ENCODE measurements at places on chromosomes 5 and 9.

DNA sequence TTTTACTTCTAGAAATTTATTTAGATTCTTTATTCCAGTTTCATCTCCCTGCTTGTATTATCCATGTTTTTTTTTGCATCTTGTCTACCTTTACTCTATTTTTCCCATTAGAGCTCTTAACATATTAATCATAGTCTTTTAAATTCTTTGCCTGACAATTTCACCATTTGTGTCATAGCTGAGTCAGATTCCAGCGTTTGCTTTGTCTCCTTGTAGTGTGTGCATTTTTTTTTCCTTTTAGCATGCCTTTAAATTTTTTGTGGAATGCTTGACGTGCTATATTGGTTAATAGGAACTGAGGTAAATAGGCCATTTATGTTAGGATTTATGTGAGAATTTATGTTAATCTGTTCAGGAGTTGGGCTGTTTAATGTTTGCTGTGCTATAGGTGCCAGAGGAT lies 41.8 kb upstream of the NFIL3 start:
- no peak overlapping the region for H3K4me3 ChIP-seq
- H3K4me1 ChIP-seq, result no peaks in the 10 kb centered on the region
- DNase-seq, result no peak
- no peak overlapping the region for H3K27ac ChIP-seq

- H3K27me3 ChIP-seq, result no peaks in the 10 kb centered on the region
- no peak overlapping the region for H3K4me3 ChIP-seq
- no peak for DNase-seq
- H3K36me3 ChIP-seq, result no peaks in the 10 kb centered on the region
- H3K27ac ChIP-seq, result no peak overlapping the region
Measured at GRCh38 chr5:168661593-168662485, 82.7 kb upstream of the PANK3 start.

DNA sequence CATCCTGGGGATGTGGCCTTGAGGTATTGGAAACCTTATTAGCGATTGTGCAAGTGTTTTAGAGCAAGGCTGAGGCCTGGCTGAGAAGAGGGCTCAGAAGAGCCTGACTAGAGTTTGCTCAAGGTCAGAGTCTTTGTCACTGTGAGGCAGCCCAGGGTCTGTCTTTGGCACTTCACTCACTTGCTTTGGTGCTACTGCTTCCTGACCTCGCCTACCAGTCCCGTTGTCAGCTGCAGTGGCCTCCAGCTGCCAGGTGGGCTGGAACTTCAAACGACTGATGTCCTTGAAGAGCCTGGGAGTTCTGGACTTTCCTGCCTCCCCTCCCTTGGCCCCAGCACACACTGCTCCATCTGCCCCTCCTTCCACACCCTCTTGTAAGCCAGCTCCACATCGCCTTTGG lies 228.0 kb downstream of the SNX18 start:
- no peak for DNase-seq
- no peaks in the 10 kb centered on the region for H3K36me3 ChIP-seq
- H3K4me1 ChIP-seq, result peaks cover 11% of the 10 kb centered on the region

- H3K27ac ChIP-seq, result no peak overlapping the region
- DNase-seq, result no peak
- peaks cover 32% of the 10 kb centered on the region for H3K27me3 ChIP-seq
- no peaks in the 10 kb centered on the region for H3K4me1 ChIP-seq
- H3K36me3 ChIP-seq, result no peaks in the 10 kb centered on the region
Measured at GRCh38 chr9:3007326-3007725, 163.4 kb upstream of the PUM3 start.

GRCh38 chr5:66982470-66982869 lies 214.1 kb downstream of the CD180 start:
- H3K27me3 ChIP-seq, result peaks cover 74% of the 10 kb centered on the region
- H3K36me3 ChIP-seq, result no peaks in the 10 kb centered on the region
- no peak overlapping the region for H3K4me3 ChIP-seq
- no peaks in the 10 kb centered on the region for H3K4me1 ChIP-seq
- no peak for DNase-seq
- no peak overlapping the region for H3K27ac ChIP-seq

GRCh38 chr9:115291841-115292240 lies 173.9 kb upstream of the TNC start:
- DNase-seq, result no peak
- H3K36me3 ChIP-seq, result no peaks in the 10 kb centered on the region
- H3K4me3 ChIP-seq, result no peak overlapping the region
- H3K27me3 ChIP-seq, result no peaks in the 10 kb centered on the region
- no peaks in the 10 kb centered on the region for H3K4me1 ChIP-seq

GRCh38 chr5:65961633-65962032 lies 35.3 kb downstream of the ERBIN start:
- no peaks in the 10 kb centered on the region for H3K36me3 ChIP-seq
- H3K4me1 ChIP-seq, result peaks cover 4% of the 10 kb centered on the region
- no peak overlapping the region for H3K4me3 ChIP-seq
- no peak overlapping the region for H3K27ac ChIP-seq
- no peaks in the 10 kb centered on the region for H3K27me3 ChIP-seq

GRCh38 chr9:125851979-125852378 lies 104.8 kb downstream of the PBX3 start:
- DNase-seq, result no peak
- H3K4me3 ChIP-seq, result no peak overlapping the region
- H3K27ac ChIP-seq, result no peak overlapping the region
- no peaks in the 10 kb centered on the region for H3K36me3 ChIP-seq

DNA sequence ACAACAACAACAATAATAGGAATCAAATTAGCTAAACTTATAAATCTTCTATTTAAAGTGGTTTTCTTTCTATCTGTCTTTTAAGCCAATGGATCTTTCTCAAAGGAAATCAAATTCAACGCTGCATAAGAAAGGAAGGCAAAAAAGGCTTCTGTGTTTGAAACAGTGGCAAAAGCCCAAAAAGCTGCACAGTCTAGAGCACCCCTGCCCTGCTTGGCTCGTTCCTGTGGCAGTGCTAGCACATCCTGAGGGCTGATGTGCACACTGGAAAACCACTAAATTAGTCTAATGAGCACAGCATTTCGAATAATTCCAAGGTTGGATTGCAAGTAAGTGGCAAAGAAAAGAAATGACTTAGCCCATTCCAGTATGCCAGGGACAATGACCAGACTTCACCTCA lies 80.7 kb downstream of the AP3B1 start:
- no peaks in the 10 kb centered on the region for H3K4me1 ChIP-seq
- no peak overlapping the region for H3K27ac ChIP-seq
- H3K27me3 ChIP-seq, result no peaks in the 10 kb centered on the region
- H3K4me3 ChIP-seq, result no peak overlapping the region
- no peak for DNase-seq

- DNase-seq, result no peak
- no peak overlapping the region for H3K27ac ChIP-seq
- peaks cover 5% of the 10 kb centered on the region for H3K27me3 ChIP-seq
- H3K4me3 ChIP-seq, result no peak overlapping the region
- H3K4me1 ChIP-seq, result no peaks in the 10 kb centered on the region
Measured at GRCh38 chr9:19481121-19481870, 72.5 kb downstream of the ACER2 start.

DNA sequence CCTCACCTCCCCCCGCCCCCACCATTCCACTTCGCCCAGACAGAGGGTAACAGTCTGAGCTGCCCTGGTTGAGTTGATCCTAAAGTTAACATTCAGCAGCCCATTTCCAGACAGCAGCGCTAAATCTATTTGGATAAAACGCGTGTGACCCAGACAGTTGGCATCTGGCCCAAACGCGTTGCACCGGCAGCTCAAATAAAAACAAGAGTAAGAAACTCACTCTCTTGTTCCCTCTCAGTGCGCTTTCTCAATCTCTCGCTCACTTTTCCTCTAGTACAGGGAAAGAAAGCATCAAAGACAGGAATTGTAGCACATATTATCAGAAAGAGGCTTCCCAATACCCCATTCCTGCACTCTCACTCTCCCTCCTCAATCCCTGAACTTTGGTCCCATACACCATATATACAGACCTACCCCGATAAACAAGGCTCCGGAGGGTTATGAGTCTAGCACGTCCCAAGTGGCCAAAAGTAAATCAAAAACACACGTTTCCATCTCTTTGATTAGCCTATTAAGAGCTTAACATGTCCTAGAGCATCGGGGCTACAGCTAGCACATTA lies 1.3 kb downstream of the ADAMTS6 start:
- DNase-seq, result no peak
- H3K27ac ChIP-seq, result no peak overlapping the region
- H3K4me1 ChIP-seq, result peaks cover 21% of the 10 kb centered on the region
- no peaks in the 10 kb centered on the region for H3K27me3 ChIP-seq
- no peak overlapping the region for H3K4me3 ChIP-seq
- H3K36me3 ChIP-seq, result no peaks in the 10 kb centered on the region

GRCh38 chr5:116738615-116739261 lies 164.1 kb upstream of the SEMA6A start:
- H3K36me3 ChIP-seq, result no peaks in the 10 kb centered on the region
- no peaks in the 10 kb centered on the region for H3K4me1 ChIP-seq
- H3K27ac ChIP-seq, result no peak overlapping the region
- H3K27me3 ChIP-seq, result no peaks in the 10 kb centered on the region
- no peak for DNase-seq

DNA sequence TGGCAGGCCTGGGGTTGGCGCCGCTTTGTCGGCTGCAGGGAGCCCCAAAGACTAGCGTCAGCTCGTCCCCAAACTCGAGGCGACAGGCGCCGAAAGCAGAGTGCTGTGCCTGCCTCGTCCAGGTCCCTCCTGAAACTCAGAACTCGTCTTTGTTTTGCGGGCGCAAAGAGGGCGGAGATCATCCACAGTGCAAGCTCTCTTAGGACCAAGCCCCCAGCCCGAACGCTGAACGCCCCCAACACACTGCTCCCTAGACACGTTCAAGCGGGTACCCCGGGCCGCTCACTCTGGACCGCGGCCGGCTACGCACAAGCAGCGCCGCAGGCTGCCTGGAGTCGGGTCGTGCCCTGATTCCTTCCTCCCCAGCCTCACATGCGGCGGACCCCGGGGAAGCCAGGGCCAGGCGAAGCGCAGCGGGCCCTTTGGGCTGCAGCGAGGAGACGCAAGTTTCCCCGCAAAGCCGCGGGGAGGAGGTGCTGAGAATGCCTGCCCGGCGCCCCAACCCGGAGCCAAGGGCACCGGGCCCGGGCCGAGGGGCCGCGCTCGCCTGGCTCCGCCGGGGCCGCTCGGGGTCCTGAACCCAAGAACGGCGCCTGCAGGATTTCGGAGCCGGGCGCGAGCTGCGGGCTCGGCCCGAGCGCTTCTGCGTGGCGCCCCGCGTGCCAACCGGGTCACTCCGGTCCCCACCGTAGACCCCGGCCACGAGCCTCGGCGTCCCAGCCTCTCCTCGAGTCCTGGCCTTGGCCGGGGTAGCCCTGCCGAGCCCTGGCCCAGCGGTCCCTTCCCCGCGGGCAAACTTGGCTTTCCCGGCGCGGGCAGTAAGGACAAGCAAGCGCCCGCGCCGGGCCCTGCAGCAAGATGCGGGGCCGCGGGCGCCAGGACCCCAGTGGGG lies 738 bp downstream of the FSTL4 start:
- H3K36me3 ChIP-seq, result no peaks in the 10 kb centered on the region
- DNase-seq, result no peak
- H3K27me3 ChIP-seq, result peaks cover 42% of the 10 kb centered on the region

- DNase-seq, result no peak
- H3K27ac ChIP-seq, result no peak overlapping the region
- H3K4me3 ChIP-seq, result no peak overlapping the region
- no peaks in the 10 kb centered on the region for H3K27me3 ChIP-seq
Measured at GRCh38 chr5:142204219-142204618, 95.6 kb downstream of the NDFIP1 start.

DNA sequence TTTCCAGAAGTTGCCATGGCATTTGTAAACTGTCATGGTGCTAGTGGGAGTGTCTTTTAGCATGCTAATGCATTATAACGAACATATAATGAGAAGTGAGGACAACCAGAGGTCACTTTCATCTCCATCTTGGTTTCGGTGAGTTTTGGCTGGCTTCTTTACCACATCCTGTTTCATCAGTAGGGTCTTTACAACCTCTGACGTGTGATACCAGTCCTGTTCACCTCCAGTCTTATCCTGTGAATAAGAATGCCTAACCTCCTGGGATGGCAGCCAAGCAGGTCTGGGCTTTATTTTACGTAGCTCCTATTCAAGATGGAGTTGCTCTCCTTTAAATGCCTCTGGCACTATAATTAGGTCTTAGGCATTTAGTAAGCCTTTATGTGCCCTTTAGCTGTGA lies 20.4 kb upstream of the RFK start:
- no peak overlapping the region for H3K27ac ChIP-seq
- DNase-seq, result no peak
- no peaks in the 10 kb centered on the region for H3K36me3 ChIP-seq
- H3K27me3 ChIP-seq, result no peaks in the 10 kb centered on the region
- H3K4me1 ChIP-seq, result no peaks in the 10 kb centered on the region
